ENCODE measurements at places on chromosomes 4 and X.

GRCh38 chr4:66930206-66930605 lies 615.1 kb downstream of the CENPC start:
- no peak for DNase-seq

DNA sequence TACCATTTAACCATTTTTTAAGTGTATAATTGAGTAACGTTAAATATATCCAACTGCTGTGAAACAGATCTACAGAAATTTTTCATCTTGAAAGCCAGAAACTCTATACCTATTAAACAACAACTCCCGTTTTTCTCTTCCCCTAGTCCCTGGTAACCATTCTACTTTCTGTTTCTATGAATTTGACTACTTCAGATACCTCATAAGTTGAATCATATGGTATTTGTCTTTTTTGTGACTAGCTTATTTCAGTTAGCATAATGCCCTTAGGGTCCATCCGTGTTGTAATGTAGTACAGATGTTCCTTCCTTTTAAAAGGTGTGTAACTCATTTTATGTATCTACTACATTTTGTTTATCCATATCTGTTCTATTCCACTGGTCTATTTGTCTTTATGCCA lies 48.7 kb downstream of the STAG2 start:
- DNase-seq = no peak

GRCh38 chr4:108118505-108118904 lies 50.2 kb downstream of the LEF1 start:
- DNase-seq = no peak

GRCh38 chr4:117477925-117478324 lies 392.5 kb upstream of the TRAM1L1 start:
- DNase-seq = no peak

- no peak for DNase-seq
Measured at GRCh38 chrX:45508454-45508853, 307.8 kb upstream of the DIPK2B start.

GRCh38 chrX:39645178-39645895 lies 452.4 kb downstream of the BCOR start:
- peak; percentile 13 for DNase-seq

DNA sequence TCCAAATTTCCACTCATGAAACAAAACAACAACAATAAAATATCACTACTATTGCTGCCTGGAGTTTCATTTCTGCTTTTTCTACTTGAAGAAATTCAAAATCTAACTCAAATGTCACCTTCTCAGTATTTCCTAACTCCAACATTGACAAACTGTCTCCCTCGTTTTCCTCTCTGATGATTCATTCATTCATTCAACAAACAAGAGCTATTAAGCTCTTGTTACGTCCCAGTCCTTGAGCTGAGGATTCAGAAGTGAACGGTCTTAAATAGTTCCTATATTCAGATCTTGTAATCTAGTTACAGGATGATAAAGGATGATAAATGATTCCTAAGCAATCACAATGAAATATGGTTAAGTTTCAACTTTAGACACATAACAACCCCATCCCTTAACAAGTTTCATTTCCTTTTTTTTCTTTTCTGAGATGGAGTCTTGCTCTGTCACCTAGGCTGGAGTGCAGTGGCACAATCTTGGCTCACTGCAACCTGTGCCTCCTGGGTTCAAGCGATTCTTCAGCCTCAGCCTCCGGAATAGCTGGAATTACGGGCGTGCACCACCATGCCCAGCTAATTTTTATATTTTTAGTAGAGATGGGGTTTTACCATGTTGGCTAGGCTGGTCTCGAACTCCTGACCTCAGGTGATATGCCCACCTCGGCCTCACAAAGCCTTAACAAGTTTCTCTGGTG lies 1.7 kb downstream of the SLC9B2 start:
- no peak for DNase-seq

DNA sequence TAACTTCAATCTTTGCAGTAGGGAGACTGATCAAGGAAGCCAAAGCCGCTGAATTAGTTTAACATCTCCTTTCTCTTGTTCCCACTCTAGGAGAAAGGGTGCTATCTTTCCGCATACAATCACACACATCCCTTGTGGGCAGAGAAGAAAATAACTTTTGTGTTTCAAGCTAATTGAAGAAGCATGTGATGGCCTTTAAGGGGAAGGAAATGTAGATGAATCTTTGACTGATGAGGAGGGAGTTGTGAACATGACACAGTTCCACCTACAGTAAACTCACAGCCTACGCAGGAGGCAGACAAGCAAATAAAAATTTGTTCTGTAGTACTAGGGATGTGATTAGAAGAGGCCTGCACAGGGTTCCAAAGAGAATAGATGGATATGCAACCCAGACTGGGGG lies 14.7 kb upstream of the SPATA4 start:
- no peak for DNase-seq

DNA sequence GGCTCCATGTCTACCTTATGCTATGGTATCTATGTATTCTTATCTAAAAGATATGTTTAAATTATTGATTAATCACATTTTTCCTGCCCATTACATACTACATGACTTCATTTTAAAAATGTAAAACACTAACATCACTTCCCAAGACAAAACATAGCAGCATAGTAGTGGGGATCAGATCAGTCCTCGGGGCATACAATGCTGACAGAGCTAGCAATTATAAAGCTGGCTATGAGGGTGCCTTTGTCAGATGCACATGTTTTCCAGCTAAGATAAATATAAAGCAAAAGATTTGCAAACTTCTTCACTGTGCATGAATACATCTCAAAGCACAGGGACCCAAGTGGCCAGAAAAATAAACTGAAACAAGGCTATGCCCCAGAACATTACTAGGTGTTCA lies 549.8 kb upstream of the INTU start:
- no peak for DNase-seq

- DNase-seq = no peak
Measured at GRCh38 chrX:79153348-79153747, 8.9 kb downstream of the GPR174 start.

GRCh38 chr4:86233681-86234080 lies 126.2 kb downstream of the MAPK10 start:
- DNase-seq = no peak

DNA sequence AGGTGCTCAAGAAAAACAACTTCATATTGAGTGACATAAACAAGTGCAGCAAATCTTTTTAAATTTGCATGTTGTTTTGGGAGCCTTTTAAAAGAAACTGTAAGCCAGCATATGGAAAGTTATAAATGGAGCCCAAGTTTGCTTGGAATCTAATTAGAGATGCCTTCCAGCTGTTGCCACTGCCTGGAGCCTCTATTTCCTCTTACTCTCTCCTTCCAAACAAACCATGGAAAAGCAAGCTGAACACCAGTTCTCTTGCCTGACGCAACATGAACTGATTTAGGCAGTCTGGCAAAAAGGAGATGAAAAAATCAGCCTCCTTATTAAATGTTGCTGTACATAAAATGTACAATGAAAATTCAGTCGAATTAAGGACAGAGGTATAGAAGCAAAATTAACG lies 21.5 kb downstream of the ARSJ start:
- no peak for DNase-seq

- DNase-seq = peak; percentile 17
Measured at GRCh38 chr4:124684301-124684700, 28.2 kb downstream of the ANKRD50 start.

- no peak for DNase-seq
Measured at GRCh38 chrX:110322603-110323002, 4.7 kb upstream of the AMMECR1 start.

DNA sequence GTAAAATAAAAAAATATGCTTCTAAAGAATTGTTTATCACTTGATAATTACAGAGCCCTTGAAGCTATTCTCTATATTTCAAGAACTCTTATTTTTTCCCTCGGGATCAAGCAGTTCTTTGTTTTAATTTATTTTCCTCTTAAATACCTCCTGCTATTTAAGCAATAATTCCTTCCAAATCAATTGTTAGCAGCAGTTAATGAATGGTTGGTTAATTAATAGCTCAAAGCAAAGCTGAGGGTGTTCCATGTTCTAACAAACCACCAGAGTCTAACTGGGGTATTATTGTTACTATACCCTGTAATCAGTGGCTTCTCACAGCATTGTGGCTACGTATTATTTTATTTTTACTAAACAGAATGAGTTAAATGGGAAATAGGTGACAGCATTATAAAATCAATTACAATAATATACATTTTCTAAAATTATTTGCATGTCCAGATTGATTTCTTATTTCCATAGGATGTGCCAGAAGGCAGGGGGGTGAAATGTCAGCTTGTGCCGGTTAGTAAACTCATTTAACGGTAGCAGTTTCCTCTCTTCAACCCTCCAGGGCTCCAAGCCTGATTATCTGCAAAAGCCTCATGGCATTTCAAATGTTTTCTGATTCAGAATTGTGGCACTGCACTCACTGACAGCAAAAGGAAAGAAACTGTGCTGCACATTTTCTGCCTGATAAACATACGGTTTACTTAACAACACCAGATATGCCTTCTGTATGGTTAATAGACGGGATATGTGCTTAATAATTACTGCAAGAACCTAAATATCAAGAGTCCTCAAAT lies 286.9 kb upstream of the EMCN start:
- DNase-seq = no peak

DNA sequence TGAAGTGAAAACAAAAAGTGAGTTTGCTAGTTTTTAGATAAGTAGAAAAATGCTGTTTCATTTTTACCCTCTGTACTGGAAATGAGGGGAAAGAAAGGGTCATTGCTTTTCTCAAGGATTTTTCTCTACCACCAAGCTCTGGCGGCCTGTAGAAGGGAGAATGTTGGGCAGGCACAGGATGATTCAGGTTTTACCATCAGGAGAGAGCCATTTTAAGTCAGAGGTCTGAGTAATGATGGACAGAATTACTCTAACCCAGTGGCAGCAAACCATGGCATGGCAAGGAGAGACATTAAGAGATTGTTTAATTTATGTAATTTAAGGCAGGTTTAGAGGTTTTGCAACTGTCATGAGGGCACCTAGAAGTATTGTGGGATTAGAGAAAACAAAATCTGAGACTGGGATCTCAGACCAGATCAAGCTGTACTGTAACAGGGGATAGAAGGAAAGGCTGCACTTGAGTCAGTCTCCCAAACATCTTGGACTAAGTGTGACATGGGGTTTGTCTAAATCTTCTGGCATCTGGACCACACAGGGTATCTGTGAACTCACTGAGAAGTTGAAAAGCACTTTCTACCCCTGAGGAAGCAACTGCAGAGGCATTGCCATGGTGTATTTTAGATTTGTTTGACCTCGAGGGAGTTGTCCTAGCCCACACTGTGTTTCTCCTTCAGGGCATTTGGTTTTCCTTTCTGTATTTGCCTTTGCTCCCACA lies 81.6 kb downstream of the BANK1 start:
- DNase-seq = no peak

DNA sequence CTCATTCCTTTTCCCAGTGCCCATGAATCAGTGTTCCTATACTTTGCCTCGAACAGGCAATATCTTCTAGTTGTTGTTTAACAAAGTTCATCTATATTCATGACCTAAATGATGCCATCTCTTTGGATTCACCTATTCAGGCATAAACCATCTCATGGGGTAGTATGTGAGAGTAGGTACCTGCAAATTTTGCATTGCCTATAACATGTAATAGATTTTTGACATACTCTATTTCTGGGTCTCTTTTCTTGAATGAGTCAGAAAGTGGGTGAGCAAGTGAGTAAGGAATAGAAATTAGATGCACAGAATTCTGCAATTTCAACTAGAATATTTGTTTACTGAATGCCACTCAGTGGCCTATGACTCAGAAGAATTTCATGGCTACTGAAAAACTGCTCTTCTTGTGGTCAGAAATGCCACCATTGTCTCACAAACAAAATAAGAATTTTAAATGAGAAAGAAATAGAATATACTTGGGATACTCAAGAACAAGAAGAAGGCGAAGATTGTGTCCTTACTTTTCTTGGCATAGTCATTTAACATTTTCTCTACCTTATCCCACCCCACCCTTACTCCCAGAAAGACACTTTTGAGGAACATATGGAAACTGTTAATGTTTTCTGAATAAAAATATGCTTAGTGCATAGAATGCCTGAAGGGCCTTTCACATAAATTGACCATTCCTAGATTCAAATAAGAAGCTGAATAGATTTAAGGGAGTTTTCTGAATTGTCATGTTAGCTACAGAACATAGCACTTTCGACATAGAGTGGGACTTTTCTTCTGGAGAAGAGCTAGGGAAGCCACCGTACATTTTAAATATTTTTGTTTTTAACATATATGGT lies 86.8 kb downstream of the HHIP start:
- DNase-seq = no peak
